ENCODE measurements at places on chromosomes 4 and X. TPM values are rescaled to one million over a fixed set of nuclear protein-coding genes. Genes with fewer than 3 reads are reported as not detected.

DNA sequence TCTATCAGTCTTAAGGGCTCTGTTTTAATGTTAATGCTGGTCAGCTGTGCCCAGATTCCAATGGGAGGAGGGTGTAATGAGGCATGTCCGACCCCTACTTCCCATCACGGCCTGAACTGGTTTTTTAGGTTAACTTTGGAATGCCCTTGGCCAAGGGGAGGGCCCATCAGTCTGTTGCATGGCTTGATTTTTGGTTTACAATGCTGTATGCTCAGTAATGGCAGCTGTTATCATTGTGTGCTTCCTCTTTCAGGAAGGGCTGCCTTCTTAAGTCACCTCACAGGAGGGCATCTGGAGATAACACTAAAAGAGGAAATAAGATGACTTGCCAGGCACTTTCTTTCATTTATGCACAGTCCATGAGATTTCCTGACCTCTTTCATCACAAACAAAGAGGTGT lies 36.3 kb downstream of the ATXN3L start:
- DNase-seq, result no peak

DNA sequence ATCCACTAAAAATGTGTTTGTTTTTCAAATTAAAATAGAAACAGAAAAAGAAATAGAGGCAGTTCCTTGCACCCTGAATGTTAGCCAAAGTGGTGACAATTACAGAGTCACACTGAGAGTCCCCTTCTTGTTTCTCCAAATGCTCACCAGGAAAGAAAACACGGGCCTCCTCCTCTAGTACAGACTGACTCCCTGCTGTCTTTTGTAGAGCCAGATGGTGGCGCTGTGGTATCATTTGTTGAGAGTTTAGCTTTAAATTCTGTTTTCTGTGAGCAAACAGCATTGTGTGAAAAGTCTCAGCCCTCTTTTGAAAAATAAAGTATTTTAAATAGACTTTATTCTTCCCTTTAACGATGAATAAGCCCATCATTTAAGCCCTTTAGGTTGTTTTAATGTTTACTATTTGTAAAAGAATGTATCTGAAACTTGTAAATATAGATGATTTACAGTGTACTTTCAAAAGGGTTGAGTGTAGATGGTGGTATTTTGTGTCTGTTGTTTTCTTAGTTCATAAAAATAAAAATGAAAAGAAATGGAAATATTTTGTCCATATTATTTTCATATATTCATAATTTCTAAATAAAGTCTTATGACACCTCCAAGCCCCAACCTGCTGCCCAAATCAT lies 36.9 kb upstream of the ATOH1 start:
- peak; percentile 47 for DNase-seq

DNA sequence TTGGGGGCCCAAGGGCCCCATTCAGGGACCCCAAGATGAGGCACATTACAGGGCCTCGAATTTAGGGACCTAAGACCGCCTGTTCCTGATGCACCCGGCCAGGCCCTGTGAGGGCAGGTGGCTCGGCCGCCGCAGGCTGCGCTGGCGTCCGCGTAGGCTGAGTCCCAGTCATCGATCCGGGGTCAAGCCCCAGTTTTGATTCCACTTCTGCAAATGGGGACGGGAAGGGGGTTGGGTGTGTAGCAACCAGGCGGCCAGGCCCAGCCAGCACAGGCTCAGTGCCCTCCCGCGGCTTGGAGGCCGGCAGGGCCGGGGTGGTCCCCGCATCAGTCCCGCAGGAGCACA lies 327 bp downstream of the PNPLA4 start:
- DNase-seq, result no peak

GRCh38 chrX:9825129-9825790 lies 39.0 kb downstream of the SHROOM2 start:
- DNase-seq, result no peak

GRCh38 chr4:2080429-2081300 lies 21.5 kb downstream of the NAT8L start:
- DNase-seq, result no peak

The RHOH gene
- polyA plus RNA-seq, result 0.67 TPM

The RRH gene
- 0.18 TPM for polyA plus RNA-seq

Measured in left renal pelvis (tissue), 4 donors.